Large intestine (tissue), 12 donors: ENCODE measurements at places on chromosomes 3 and 15. TPM values are rescaled to one million over a fixed set of nuclear protein-coding genes. Genes with fewer than 3 reads are reported as not detected.

The SNX22 gene
- 2.7 TPM for polyA plus RNA-seq

The GRK7 gene
- polyA plus RNA-seq: not detected

The PLCH1 gene
- 7.4 TPM for polyA plus RNA-seq

The SHC4 gene
- polyA plus RNA-seq: 1.7 TPM

The HYAL3 gene
- 2.7 TPM for polyA plus RNA-seq

The LTK gene
- polyA plus RNA-seq: 14.7 TPM

The A4GNT gene
- 0.07 TPM for polyA plus RNA-seq

The C15orf62 gene
- 5.4 TPM for polyA plus RNA-seq

The IL12A gene
- 2.8 TPM for polyA plus RNA-seq

The ADAMTS7 gene
- 10.6 TPM for polyA plus RNA-seq

The CSPG5 gene
- 2.3 TPM for polyA plus RNA-seq

The MYL3 gene
- 6.7 TPM for polyA plus RNA-seq

The TMF1 gene
- 43.3 TPM for polyA plus RNA-seq

The ALDH1L1 gene
- 40.4 TPM for polyA plus RNA-seq

The ANKRD63 gene
- polyA plus RNA-seq: 0.16 TPM
